T-helper 2 cell (primary cell): ENCODE measurements at places on chromosomes 11 and 22.

DNA sequence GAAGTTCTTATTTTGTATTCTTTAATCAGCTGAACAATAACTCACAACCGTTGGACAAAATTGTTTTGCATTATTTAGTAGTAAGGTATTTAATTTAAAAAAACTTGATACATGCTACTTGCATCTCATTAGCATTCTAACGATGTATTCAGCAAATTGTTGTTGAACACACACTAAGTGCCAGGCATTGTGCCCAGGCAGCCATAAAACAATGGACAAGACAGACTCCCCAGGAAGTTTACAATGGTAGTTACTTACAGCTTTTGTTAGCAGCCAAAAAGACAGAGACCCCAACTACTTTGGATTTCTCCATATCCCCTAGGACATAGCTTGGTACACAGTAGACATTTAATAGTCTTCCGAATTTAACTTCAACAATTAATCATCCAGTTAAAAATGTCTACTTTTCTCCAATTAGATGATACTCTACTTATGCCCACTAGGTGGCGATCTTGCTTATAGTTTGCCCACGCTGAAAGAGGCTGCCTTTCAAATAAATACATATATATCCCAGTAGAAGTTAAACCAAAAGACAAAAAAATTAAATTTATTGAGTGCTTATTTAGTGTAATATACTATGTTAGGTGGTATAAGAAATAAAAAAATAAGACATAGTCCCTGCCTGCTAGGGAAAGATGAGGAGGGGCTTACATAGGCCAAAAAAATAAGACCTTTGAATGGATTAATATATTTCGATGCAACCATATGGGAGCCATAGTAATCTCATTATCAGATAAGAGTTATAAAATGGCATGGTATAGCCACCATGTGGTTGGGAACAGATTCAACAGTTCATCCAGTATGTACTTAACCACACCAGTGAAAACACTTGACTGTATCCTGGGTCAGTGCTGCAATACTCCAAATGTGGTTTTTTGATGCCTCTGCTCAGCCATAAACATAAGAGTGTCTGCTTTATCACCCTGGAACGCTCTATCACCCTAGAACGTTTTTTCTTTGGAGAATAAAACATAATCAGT lies 2.0 kb upstream of the FJX1 start:
- peak; percentile 56 for DNase-seq

DNA sequence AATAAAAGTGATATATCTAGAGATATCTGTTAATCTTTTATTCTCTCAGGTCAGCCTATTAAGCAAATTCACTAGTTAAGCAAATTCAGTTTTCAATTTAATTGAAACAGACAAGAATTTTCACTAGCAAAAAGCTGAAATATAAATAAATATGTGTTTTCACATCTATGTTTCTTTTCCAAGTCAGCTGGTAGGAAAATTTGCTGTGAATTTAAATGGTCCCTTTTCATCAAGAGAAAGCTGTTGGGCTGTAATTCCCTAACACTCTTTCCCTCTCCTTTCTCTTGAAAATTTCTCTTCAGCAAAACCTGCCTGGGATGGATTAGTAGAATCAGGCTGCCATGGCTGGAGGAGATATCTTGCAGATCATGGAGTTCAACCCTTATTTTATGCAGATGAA lies 46.9 kb upstream of the BARX2 start:
- DNase-seq = no peak

DNA sequence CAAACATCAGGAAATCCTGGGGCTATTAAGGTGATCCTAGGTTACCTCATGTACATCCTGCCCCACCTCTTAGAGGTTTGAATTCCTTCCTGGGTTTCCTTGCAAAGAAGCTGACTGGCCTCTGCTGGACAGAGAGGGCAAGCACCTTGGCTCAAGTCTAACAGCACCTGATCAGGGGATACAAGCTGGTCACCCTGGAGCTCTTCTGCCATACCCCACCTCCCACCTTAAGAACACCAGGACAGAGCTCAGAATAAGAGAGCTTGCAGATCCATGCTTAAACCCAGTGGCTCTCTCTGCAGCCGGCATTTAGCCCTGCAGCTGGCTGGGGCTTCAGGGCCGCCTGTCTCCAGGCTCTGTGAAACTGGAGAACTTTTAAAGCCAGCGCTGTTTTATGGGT lies 386.6 kb upstream of the NARS2 start:
- no peak for DNase-seq

- DNase-seq = no peak
Observed at GRCh38 chr22:19629331-19629719, 85.0 kb upstream of the SEPTIN5 start.

DNA sequence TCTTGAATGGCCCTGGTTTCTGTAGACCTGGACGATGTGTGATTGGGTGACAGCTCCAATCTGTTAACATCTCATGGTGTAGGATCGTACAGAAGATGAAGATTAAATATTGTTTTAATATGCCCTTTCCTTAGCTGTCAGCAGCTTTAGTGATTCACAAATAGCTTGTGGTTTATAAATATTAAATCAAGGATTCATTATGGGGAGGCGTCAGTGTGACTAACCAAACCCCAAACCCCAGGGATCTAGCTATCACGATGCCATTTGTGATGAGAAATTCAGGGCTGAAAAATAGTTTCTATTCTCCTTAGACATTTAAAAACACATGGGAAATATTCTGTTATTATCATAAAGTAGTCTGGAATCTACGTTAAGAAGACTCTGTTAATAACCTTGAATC lies 73.4 kb downstream of the NCAM1 start:
- DNase-seq = no peak

- no peak for DNase-seq
Observed at GRCh38 chr11:91840640-91841240, 383.9 kb upstream of the FAT3 start.

GRCh38 chr11:40732132-40732531 lies 727.3 kb downstream of the LRRC4C start:
- DNase-seq = no peak

- no peak for DNase-seq
Observed at GRCh38 chr11:125515102-125515439, 19.0 kb upstream of the FEZ1 start.

- no peak for DNase-seq
Observed at GRCh38 chr11:30260813-30261212, 30.0 kb downstream of the FSHB start.

DNA sequence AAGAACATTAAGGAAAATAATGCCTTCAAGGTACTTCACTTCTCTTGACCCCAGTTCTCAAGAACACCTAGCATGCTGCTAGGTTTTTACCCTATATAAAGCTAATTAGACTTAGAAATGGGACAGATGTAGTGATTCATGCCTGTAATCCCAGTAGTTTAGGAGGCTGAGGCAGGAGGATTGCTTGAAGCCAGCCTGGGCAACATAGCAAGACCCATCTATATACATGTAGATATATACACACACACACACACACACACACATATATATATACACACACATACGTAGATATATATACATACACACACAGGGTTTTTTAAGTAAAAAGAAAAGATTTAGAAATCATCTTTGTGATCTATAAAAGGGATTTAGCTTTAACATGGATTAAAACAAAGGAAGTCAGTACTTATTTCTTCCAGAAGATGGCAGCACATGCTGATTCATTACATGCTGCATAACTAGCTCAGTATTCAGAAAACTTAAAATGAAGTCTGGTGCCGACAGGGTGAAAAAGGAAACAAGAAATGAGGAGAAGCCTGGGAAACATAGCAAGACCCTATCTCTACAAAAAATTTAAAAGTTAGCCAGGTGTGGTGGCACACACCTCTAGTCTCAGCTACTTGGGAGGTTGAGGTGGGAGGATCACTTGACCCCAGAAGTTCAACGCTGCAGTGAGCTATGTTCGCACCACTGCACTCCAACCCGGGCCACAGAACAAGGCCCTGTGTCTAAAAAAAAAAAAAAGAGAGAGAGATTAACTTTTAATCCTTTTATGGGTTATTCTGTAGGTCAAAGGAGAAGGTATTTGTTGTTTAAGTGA lies 28.5 kb upstream of the RBX1 start:
- DNase-seq = no peak

DNA sequence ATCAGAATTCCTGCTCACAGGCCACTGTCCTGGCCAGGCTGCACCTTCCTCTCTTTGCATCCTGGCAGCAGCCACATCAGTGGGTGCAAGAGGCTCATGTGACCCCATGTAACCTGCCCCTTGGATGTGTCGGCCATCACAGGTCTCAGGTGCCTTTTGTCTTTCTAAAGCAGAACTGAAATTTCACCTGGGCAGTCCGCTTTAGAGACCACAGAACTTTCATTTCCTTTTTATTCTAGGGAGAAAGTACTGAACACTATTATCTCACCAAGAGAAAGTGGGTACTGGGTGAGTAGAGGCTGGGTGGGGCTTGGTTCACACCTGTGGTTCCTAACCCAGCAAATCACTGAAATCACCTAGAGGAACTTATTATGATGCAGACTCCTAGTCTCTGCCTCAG lies 51.7 kb upstream of the NUP160 start:
- DNase-seq = no peak
